ENCODE measurements at places on chromosomes 6 and 20. TPM values are rescaled to one million over a fixed set of nuclear protein-coding genes. Genes with fewer than 3 reads are reported as not detected.

The MCHR2 gene
- total RNA-seq: not detected

The MDC1 gene
- total RNA-seq: 11.5 TPM

GRCh38 chr6:161437851-161438250 is 164.0 kb upstream of the AGPAT4 start:
- H3K27me3 ChIP-seq: no peaks in the 10 kb centered on the region
- H3K27ac ChIP-seq: no peak overlapping the region
- peaks cover 20% of the 10 kb centered on the region for H3K4me1 ChIP-seq
- H3K36me3 ChIP-seq: no peaks in the 10 kb centered on the region
- DNase-seq: no peak

- peaks cover 52% of the 10 kb centered on the region for H3K36me3 ChIP-seq
- peaks cover 24% of the 10 kb centered on the region for H3K4me1 ChIP-seq
These were observed 25.3 kb downstream of the PANK2 start for GRCh38 chr20:3914446-3914845.

DNA sequence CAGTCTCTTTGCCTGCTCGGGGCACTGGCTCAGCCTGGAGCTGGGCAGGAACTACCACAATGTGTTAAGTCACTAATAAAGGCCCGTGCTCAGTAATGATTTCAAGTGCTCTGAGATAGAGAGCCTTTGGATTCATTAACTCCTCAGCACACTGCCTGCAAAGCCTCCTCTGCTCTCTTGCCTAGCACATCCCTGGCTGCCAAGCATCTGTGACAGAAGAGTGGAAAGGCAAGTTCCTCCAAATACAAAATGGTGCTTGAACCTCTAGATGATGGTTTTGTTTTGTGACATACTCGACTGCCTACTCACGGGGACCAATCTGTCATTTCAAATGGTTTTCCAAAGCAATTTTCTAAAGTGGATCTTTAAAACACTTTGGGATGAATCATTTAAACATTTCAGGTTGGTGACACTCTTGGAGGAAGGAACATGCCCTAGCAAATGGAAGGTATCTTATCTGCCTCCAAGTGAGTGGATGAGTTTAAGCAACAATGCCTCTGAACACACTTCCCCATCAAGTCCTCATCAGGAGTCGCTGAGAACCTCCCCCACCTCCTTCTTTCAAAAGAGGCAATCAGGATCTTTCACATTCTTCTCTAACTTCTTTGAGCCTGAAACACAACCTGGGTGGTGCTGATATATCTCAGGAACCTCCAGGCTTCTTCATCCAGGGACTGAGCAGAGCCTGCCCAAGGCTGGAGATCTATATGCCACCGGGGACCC is 35.8 kb downstream of the METTL24 start:
- no peak overlapping the region for H3K27ac ChIP-seq
- DNase-seq: no peak
- no peaks in the 10 kb centered on the region for H3K36me3 ChIP-seq
- H3K27me3 ChIP-seq: no peaks in the 10 kb centered on the region

GRCh38 chr20:52049001-52049731 is 142.4 kb downstream of the ZFP64 start:
- no peaks in the 10 kb centered on the region for H3K4me1 ChIP-seq
- no peak overlapping the region for H3K4me3 ChIP-seq
- no peak for DNase-seq

- no peak for DNase-seq
- no peaks in the 10 kb centered on the region for H3K4me1 ChIP-seq
- peaks cover 7% of the 10 kb centered on the region for H3K36me3 ChIP-seq
- no peak overlapping the region for H3K4me3 ChIP-seq
- H3K27me3 ChIP-seq: no peaks in the 10 kb centered on the region
These were observed 85.8 kb downstream of the DZANK1 start for GRCh38 chr20:18380908-18381529.

GRCh38 chr20:64133951-64134407 is 26.6 kb upstream of the NPBWR2 start:
- no peak overlapping the region for H3K4me3 ChIP-seq
- H3K36me3 ChIP-seq: no peaks in the 10 kb centered on the region
- H3K4me1 ChIP-seq: no peaks in the 10 kb centered on the region
- no peak for DNase-seq
- no peaks in the 10 kb centered on the region for H3K27me3 ChIP-seq

DNA sequence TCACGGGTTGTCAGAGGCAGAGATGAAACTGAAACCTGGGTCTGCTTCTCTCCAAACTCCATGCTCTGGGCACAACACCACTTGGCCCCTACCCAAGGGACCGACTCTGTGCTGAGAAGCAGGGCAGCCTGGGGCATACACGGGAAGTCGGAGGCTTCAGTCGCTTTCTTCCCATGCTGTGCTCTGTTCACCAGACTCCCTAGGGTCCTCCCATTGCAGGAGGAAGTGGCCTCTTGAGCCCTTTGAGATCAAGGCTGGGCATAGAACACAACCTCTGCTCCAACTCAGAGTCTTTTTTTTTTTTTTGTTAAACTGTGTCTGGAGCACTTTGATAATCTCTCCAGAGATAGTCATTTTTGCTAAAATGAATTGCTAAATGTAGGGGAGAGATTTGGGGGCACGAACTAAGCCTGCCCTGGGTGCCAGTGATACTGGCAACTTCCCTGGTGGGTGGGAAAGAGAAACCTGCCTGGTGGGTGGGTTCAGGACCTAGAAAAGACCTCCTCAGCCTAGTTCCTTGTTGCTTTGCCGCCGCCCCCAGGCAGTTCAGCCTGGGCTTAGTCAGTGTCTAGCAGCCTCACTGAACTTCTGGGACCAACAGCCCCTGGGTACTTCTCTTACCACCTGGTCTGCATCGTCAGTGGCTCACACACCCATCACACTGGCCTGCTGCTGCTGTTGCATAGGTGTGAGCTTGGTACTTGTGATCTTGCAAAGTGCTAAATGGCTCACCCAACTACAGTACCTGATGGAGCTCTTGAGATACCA is 62.0 kb downstream of the PPP1R14C start:
- H3K4me3 ChIP-seq: no peak overlapping the region
- no peak overlapping the region for H3K27ac ChIP-seq
- no peak for DNase-seq
- peaks cover 12% of the 10 kb centered on the region for H3K4me1 ChIP-seq
- H3K36me3 ChIP-seq: no peaks in the 10 kb centered on the region

DNA sequence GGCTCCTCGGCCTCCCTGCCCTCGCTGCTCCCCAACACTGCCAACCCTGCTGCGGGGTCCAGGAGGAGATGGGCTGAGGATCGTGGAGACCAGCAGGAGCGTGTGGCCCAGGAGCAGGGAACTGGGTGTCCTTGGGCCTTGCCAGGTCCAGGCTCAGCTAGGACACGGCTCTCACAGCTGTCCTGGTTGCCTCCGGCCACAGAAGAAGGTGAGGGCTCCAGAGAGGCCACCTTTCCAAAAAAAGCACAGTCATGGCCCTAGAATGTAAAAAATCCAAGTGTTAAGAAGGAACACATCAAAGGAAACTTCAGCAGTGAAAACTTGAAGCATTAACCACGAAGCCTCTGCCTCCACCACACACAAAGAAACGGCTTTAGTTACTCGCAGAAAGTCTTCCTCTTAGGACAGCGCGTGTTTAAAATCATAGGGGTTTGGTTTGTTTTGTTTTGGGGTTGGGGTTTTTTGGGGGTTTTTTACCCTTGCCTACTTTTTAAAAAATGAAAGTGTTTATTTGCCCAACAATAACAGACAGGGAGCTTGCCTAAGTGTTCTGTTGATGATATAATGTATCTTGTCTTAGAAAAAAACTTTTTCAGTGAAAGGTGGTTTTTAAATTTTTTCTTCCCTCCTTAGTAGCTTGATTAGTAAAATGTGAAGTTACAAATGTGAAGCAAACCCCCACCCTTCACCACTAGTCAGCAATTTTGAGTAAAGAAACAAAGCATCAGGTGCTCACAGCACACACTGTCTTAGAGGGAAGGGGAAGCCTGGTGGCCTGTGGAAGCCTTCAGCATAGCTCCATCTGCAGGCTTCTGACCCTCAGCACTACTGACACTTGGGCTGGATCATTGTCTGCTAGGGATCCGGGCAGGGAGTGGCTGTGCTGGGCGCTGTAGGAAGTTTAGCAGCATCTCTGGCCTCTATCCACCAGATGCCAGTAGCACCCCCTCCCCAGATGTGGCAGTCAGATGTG is 60.0 kb downstream of the PTPN1 start:
- no peaks in the 10 kb centered on the region for H3K27me3 ChIP-seq
- peaks cover 38% of the 10 kb centered on the region for H3K4me1 ChIP-seq
- DNase-seq: no peak
- H3K4me3 ChIP-seq: no peak overlapping the region
- no peak overlapping the region for H3K27ac ChIP-seq
